ENCODE measurements at places on chromosomes 6 and 20.
A peak's percentile ranks its signal among the peaks of the same experiment; 100 is the strongest.

GRCh38 chr6:74578339-74578738 lies 627.5 kb downstream of the COL12A1 start:
- peak; percentile 28 for DNase-seq

GRCh38 chr6:165227644-165228329 lies 81.6 kb downstream of the C6orf118 start:
- DNase-seq: no peak

- DNase-seq: no peak
Observed at GRCh38 chr6:27757307-27757706, 154.9 kb downstream of the OR2B2 start.

DNA sequence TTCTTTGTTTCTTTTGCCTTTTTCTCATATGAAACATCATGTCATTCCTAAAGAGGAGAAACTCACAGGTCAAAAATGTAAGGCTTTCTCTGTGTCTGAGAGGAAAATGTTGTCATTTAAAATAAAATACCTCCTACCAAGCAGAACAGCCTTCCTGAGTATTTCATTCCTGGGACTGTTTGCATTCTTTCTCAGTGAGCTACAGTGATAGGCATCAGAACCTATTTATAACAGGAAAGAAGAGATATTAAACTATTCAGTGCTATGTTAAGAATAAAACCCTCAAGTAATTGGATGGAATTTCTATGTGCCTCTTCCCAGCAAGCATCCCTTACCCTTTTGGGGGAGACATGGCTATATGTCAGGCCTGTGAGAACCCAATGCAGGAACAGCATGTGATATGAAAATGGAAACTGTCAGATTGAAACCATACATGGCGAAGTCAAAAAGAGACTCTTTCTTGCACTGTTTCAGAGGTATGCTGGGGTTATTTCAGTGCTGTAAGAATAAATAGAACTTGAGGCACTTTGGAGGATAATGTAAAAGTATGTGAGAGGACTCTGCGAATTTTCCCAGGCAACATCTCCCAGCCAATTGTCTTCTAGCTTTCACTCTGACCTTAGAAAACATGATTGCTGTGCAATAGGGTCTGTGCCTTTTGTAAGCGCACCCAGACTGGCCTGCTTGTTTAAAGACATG lies 133.8 kb upstream of the CCN2 start:
- peak; percentile 98 for DNase-seq

- no peak for DNase-seq
Observed at GRCh38 chr20:15739035-15739434, 834.2 kb downstream of the KIF16B start.

DNA sequence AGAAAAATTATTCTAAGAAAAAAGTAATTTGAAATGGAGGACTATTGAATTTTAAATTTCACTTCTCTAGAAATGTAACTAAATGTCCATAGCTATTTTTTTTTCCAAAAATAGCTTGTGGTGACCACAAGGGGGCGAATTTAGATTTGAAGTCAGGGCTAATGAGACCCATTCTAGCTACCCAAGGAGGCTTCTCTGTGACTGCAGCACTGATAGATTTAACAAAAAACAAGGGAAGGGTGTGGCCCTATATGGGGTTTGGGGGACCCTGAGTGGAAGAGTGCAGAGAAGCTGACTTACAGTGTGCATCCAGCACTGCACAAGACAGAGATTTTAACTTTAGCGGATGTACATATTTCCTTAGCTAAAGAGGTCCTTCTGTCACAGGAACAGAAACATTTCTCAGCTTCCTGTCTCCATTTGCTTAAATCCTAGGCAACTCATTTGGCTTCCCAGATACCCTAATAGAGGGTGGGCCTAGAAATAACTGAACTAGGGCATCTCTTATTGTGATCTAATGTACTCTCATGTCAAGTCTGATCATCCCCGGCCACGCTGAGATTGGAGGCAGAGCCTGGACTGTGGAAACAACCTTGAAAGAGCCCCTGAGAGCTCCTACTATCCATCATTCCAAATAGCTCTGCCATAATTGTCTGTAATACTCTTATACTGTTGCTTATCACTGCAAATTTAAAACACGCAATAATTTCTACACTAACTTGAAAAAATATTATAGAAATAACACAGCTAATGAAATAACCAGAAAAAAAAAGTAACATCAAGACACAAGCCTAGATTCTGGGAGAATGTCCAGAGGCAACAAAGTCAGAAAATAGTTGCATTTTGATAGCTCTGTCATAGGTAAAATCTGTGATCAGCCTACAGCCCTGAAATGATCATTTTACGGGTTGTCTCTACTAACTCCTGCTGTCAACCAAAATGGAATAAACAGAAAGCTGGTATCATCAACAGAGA lies 93.6 kb downstream of the SNAP91 start:
- no peak for DNase-seq

DNA sequence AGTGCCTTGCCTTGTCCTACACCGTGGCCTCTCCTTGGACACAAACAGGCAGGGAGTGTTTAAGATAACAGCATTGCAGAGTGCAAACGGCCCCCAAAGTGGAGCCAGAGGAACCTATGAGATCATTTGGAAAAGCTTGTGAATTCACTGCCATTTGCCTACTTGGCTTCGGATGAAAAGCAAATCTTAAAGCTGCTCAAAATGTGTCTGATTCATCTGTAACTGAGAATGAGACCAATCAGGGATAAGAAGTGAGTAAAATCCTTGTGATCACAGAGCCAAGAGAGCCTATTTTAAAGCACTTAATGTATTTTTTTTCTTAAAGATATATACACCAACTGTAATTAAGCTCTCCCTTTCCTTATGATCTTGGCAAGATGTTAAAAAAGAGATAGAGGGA lies 65.7 kb upstream of the BACH2 start:
- no peak for DNase-seq

GRCh38 chr20:59235226-59235625 lies 65.2 kb upstream of the EDN3 start:
- no peak for DNase-seq

- no peak for DNase-seq
Observed at GRCh38 chr6:16157909-16158308, 29.0 kb downstream of the MYLIP start.

DNA sequence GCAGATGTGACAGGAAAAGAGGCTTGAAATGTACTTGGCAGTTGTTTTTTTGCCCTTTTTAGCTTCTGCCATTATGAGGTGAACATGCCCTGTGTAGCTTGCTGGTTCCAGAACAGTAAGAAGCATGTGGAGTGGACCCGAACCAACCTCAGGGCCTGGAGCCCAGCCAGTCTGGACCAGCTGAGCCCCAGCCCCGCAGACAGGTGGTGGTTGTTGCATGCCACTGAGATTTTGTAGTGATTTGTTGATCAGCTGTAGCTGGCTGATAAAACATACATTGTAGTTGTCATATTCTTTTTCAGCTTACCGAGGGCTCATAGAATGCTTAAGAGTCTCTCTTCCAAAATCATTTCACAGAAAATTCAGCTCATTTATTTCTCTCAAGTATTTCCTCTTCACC lies 182.2 kb downstream of the FARS2 start:
- no peak for DNase-seq

DNA sequence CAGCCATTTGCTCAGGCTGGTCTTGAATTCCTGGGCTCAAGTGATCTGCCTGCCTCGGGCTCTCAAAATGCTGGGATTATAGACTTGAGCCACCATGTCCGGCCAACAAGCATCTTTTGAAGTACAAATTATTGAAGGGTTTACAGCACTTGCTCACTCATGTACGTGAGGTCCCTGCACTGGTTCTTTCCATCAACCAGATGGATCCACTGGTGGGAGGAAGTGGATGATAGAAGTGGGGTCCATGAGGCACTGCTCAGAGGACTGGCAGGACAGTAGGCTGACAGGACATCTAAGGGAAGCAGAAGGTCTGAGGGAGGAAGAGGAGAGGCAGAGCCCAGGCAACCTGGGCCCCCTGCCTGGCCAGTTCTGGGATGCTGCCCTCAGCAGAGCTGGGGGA lies 109.2 kb upstream of the NXT1 start:
- DNase-seq: no peak

DNA sequence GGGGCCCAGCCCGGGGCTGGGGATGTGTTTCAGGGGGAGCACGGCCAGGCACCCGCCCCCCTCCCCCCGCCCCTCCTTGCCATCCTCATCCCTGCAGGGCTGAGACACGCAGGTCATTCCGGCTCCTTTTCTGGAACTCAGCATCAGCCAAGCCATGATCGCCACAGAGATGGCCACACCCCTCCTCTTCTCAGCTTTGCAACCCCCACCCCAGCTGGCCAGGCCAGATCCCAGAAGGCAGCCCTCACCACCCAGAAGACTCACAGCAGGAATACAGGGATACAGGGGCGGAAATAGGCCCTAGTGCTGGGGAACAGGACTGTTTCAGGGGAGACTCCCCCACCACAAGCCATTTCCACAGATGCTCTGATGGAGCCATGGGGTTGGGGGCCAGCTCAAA lies 33.5 kb downstream of the YTHDF1 start:
- DNase-seq: no peak

- DNase-seq: peak; percentile 68
Observed at GRCh38 chr20:53547664-53548239, 45.9 kb downstream of the ZNF217 start.

- no peak for DNase-seq
Observed at GRCh38 chr6:53813801-53814200, 19.0 kb downstream of the LRRC1 start.

- DNase-seq: no peak
Observed at GRCh38 chr6:20709451-20709850, 175.2 kb downstream of the CDKAL1 start.

GRCh38 chr6:135464634-135465033 lies 32.9 kb downstream of the AHI1 start:
- no peak for DNase-seq

DNA sequence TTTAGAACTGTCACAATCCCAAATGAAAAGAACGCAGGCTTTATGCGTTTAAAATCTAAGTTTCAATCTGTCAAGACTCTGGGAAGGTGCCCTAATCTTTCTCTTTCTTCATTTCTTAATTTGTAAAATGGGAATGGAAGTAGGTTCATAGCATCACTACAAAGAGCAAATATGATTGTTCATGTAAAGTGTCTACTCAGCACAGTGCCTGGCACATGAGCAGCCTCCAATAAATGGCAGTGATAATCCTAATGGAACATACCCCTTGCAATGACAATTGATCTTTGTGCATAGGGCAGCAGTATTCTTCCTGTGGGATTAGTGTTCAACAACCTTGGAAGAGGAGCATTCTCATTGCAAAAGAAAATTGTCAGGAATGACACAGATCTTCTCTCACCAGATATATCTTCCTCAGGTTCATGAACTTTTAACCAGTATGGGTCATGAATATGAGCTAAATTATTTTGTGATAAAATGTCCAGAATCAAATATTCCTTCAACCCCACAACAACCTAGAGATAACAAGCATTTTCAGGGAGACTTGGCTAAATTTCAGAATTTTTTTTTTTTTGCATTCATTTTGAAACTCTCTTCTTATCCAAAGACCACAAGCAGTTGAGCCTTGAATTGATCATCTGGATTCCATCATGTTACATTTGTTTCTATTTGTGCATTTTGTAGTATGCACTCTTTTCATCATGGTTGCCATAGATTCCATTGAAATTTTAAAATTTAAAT lies 149.1 kb downstream of the TBX18 start:
- no peak for DNase-seq

DNA sequence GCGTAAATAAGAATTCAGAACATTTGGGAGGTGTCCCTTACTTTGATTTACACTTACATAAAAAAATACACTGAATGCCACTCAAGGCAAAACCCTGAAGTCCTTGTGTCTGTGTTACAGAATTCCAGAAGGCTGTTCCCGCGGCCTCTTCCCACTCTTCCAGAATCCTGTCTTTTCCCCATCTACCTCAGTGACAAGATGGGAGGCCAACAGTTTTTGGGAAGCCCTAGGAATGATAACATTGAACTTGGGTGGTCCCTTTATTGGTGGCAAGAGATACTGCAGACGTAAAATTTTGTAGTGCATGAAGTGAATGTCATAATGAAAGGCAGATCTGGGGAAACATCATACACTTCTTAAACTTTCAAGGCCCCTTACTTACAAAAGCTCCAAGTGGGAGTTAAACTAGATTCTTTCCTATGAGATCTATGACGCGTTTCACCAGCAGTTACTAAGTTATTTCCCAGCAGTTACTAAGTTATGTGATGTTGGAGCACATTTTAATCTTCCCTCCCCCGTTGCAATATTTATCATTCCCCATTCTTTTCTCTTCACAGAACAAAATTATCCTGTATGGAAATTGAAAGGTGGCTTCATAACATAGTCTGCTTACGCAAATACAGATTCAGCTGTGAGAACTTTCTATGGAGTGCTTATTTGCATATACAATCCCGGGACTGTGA lies 79.5 kb downstream of the BCAS1 start:
- no peak for DNase-seq

DNA sequence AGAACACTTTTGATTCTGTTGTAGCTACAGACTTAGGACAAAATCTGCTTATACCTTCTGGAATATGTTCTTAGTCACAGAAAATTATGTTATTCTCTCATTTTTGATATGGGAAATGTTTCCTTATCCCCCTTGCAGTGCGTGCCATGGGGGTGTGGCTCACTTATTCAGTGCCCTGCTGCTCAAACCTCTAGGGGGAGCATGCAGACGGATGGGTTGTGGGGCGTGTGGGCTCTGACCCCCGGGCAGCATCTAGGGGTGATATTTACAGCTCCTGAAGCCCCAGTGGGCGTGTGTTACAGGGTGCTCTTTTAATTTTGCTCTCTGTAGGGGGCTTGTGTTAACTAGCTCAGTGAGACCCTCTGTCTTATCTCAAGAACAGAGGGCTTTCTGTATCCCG lies 61.3 kb upstream of the FERMT1 start:
- no peak for DNase-seq

DNA sequence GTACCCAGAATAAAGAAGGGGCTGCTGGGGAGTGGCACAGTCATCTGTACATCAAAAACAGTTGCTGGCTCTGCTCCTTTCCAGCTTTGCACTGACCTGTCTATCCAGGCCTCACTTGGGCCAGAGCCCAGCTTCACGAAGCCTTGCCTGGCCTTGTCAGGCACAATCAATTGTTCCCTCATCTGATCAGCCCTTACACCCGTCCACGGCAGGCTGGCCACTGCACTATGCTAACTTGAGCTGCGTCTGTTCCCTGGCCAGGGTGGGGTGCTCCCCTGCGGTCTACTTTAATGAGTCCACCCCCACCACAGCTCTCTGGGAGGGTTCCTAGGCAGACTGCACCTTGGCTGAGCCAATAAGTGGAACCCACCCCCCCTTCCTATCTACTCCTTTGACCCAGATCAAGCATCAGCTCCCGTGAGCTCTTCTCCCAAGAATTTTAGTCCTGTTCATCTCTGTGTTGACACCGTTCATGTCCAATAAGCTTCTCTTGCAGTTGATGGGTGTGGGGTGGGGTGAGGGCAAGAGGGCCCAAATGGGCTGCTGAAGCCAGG lies 74.3 kb upstream of the MLN start:
- DNase-seq: no peak

GRCh38 chr6:107654764-107655163 lies 164.8 kb downstream of the SOBP start:
- DNase-seq: no peak

Measured in HFFc6 (cell line).